Stimulated activated CD8-positive, alpha-beta memory T cell treated with anti-CD3 and anti-CD28 coated beads, Interleukin-7, amount 100 ng/mL, for 1 hour (primary cell): ENCODE measurements at places on chromosomes 4 and X.

DNA sequence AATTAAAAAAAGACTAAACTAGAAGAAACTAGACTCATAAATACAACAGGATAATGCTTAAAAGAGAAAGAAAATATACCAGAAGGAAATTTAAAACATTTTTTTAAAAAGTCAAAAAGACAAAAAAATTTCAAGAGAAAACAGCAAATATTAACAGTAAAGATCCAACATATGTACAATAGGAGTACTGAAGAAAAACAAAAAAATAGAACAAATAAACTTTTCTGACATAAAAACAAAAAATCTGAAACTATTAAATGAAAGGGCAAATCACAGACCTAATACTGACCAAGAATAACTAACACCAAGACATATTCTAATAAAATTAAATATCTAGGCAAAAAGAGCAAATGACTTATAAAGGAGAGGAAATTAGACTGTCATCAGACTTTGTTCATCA, 11.5 kb downstream of the DNAJB14 start:
- DNase-seq = no peak

- no peak for DNase-seq
These were observed 132.8 kb upstream of the BMP3 start for GRCh38 chr4:80897537-80898303.

DNA sequence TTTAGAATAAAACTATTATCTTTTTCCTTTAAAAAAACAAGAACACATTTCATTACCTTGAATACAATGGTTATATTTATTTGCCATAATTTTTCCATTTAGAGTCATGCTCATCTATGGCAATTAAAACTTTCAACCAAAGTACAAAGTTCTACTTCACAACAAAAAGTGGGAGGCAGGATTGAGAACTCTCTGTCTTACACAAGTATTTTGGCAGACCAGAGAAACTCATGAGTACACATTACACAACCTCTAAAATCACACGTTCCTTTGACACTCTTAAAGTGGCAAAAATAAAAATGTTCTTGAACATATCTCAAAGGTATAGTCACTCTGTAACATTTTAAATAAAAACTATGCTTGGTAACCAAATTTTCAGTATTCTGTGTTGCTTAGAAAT, 213.4 kb downstream of the IL15 start:
- no peak for DNase-seq

DNA sequence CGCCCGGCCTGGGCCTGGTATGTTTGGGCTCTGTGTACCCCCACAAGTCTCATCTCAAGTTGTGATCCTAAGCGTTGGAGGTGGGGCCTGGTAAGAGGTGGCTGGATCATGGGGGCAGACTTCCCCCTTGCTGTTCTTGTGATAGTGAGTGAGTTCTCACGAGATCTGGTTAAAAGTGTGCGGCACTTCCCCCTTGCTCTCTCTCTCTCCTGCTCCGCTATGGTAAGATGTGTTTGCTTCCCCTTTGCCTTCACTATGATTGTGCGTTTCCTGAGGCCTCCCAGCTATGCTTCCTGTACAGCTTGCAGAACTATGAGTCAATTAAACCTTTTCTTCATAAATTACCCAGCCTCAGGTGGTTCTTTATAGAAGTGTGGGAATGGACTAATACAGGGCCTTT, 53.0 kb downstream of the CHST7 start:
- no peak for DNase-seq

GRCh38 chr4:133694416-133694815, 507.2 kb downstream of the PABPC4L start:
- DNase-seq = no peak

GRCh38 chr4:92646826-92647225, 343.1 kb downstream of the GRID2 start:
- DNase-seq = no peak

DNA sequence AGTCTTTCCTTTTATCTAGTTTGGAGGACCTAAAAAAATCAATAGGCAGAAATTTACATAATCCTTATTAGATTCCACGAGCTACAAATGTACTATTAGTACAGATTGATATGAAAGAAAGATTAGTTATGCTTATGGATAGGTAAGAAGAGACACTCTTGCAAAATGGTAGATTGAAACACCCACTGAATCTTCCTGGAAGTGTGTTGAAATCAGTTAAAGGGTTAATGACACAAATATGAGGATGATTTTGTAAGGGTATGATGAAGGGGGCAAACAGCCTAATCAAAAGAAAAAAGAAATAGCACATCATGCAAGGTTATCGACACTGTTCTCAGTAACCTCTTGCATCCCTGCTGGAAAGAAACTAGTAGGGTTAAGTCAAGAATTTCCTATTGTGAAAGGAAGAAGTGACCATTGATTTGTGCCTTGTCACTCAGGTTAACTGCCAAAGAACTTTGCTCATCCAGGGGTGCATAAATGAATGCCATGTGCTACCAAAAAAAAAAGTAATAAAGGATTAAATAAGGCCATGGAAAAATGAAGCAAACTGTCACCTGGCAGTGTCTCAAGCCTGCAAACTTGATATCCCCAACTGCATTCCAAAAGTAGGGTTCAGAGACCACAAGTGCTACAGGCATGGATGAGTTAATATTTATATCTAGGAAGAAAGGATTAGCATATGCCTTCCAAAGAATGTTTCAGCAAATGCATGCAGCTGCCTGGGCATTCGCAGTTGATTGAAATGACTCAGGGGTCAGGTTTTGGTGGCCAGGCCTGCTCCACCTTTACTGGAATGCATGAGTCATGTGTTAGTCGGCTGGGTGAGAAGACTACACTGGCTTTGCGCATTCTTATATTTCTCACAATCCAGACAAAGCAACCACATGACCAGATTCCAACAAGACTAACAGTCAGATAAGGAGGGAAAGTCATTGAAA, 78.3 kb upstream of the ATXN3L start:
- no peak for DNase-seq

DNA sequence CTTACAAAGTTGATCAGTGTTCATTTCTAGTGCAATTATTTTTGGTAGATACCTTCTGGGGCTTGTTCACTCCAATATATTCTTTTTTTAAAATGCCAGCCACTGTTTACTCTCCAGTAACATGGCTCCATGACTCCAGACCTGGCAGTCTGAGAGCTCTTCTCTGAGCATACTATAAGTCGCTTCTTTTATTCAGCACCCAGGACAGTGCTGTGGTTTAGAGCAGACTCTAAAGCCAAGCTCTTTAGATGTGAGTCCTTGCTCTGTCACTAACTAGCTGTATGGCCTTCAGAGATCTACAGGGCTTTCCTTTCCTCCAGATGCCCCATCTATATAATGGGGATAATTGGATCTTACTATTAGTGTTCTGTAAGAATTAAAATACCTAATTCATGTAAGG, 200.2 kb upstream of the FAM241A start:
- DNase-seq = no peak

DNA sequence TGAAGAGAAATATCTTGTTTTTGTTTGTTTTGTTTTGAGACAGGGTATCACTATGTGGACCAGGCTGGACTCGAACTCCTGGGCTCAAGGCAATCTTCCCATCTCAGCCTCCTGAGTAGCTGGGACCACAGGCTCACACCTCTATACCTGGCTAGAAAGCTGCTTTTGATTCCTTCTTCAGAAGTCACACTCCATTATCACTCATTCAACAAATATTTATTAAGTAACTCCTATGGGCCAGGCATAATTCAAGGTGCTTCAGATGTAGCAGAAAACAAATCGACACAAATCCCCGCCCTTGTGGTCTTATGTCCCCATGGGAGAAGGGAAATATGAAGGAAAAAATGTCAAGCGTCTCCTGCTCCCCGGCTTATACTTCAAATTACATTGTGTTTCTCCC, 72.6 kb upstream of the DHX15 start:
- no peak for DNase-seq

GRCh38 chr4:153481478-153481877, 15.3 kb downstream of the TMEM131L start:
- no peak for DNase-seq

DNA sequence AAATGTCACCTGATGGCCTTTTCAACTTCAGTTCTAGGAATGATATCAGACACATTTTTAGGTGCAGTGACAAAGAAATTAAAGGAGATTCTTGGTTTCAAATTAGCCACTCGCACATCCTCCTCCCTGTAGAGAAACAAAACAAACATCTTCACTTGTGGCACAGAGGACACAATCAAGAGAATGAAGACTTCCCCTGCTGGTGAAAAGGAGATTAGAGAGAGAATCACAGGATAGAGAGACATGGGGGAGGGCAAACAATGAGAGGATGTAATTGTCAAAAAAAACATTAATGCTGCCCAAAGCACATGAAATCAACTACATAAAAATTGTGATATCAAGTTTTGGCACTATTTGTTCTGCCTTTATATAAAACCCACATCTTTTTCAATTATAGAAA, 34.5 kb downstream of the ACE2 start:
- DNase-seq = no peak

DNA sequence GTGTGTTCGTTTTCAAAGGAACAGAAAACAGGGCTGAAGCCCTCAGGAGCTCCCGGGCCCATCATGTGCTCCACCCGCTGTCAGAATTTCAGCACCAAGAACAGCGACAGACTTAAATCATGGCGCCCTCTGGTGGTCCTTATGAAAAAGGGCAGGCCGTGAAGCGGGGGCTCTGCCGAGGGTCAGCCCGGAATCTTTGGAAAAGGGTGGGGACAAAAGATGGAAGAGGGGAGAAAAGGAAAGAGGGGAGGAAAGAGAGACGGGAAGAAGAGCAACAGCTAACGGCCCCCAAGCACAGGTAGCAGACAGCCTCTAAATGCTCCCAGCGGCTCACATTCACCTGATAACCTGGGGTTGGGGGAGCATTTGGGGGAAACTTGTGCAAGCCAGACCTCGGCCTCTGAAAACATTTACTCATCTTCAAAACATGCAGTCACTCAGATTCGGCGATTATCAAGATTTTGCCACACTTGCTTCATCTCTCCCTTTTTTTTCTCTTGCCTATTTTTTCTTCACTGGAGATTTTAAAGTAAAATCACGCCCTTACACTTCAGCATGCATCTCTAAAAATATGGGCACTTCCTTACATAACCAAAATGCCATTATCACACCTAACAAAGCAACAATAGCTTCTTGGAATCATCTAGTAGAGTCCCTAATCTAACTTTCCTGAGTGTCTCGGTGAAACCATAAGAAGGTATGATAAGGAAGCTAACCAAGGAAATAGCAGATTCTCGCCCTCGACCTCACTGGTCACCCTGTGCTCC, 28.1 kb upstream of the MAN2B2 start:
- peak; percentile 20 for DNase-seq

- DNase-seq = no peak
These were observed 52.0 kb downstream of the HMX1 start for GRCh38 chr4:8819473-8820177.

DNA sequence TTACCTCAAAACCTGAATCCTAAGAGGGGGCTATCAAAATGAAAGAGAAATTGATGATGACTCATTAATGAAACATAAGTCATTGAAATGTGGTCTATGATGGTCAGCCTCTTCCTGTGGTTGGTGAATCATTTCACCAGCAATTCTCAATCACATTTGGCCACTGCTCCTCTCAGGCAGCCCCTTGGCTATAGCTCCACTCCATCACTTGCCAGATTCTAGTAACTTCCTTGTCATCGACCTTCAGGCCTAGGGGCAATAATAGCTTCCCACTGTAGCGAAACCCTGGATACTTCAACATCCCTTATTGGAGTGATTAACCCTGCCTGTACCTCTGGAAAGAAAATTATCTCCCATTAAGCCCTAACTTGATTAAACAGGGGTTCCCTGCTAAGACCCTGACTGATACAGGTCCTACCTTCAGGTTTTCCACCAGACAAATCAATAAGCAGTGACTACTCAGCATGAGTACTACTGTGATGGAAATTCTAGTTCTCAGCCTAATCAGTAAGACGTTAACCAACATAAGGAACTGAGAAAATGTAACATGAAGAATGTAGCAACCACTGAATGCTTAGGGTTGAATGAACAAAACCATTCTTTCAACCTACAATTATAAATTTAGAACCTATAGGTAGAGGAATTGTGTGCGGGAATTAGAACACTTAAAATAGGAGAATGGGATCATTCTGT, 30.4 kb downstream of the ADH7 start:
- no peak for DNase-seq

DNA sequence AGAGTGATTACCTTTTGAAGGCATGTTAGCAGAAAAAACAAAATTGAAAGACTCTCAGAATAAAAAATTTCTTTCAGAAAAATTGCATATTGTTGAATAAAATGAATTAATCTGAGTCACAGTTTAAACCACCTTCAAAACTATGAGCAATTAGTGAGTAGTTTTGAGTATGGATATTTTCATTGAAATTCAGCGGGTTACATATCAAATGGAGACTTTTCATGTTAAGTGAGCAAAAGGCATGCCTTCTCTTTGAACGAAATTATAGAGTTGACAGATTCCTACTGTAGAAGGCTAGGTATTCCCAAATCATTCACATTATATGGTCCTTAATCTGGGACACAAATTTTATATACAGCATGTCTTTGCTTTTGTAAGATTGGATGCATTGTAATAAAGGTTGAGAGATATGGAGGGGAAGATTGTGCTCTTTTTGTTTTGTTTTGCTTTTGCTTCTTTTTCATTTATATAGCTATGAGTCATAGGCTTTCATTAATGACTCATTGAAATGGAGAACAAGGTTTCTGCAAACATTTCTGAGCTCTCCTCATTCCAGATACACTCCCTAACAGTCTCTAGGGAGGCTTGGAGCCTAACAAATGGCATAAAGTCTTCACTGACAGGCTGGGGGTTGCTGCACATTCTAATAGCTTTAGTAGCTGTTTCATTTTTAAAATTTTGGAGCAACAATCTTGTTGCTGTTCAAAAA, 21.6 kb downstream of the PCDH18 start:
- DNase-seq = no peak

DNA sequence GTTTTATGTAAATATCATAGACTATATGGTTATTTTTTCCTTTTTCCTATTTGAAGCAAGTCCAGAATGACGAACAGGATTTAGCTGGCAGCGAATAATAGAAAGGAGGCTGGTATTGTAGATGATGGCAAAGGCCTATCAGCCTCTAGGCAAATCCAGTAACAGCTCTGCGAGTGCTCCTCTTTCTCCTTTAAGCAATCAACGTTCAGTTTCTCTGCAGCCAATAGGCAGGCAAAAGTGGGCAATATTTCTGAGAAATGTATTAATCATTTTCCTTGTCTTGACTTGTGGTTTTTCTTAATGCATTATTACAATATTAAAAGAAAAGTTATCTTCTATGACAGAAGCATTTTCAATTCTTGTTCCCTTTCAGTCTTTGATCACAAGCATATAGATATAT, 183.3 kb downstream of the SH3KBP1 start:
- no peak for DNase-seq

- no peak for DNase-seq
These were observed 109.7 kb downstream of the NKX6-1 start for GRCh38 chr4:84389406-84389805.

DNA sequence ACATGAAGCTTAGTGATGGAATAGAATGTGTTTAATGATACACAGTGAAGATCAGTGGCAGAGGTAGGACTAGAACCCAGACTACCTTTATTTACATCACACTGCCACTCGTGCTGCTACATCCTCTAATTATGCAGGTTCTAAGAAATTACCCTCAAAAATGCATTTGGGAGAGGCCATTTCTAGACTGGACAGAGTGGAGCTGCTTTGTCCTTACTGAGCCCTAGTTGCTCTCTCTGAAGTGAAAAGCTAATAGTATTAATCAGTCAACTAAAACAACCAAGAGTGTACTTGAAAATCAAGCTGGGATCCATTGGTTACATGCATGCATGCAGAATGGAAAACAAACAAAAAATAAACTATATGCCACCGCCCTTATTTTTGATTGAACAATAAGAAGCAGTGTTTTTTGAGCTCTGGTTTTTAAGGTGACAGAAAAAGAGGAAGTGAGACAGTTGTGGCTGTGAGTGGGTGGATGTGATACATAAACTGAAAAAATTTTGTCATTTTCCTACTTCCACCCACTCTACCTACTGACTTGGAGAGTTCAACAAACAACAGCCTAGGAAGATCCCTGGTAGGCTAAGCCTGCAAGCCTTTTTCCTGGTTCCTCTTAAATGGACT, 6.8 kb upstream of the VSIG4 start:
- DNase-seq = no peak
